ENCODE measurements at places on chromosomes 16 and 17.

GRCh38 chr16:53768167-53768566 lies 64.2 kb downstream of the FTO start:
- DNase-seq, result no peak

- DNase-seq, result no peak
Observed at GRCh38 chr17:75152922-75153779, 1.2 kb downstream of the JPT1 start.

- no peak for DNase-seq
Observed at GRCh38 chr17:73561111-73561510, 83.1 kb downstream of the SDK2 start.

GRCh38 chr17:77974396-77974795 lies 15.9 kb downstream of the TNRC6C start:
- no peak for DNase-seq

DNA sequence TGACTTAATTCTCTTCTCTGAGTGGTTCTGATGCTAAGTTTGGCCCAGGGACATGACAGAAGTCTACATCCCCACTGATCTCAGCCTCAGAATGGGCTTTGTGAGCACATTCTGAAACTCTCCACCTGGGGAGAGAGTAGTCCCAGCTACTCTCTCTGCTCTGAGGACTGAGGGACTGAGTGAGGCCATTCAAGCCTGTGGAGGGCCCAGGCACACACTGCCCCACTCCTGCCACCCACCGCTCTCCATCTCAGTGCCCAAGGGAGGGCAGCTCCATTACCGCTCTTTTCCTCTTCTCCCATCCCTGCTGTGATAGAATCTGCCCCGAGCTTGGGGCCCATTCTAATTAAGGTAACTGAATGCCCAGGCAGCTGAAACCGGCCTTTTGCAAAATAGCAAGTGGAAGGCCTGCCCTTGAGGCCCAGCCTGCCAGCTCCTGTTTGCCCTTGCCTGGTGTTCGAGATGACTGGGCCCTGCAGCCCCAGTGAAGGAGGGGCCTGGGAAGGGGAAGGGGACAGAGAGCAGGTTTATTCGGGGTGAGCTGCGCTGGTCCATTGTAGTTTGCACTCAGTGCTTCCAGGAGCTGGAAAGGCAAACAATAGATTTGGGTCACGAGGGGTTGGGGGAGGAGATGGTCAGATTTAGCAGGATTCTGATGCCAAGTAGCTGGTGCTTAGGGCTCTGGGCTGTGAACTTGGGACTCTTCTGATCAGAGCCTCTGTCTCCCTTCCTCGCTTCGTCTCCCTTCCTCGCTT lies 76.2 kb downstream of the RAB11FIP4 start:
- no peak for DNase-seq

GRCh38 chr17:76473541-76473985 lies 6.2 kb downstream of the AANAT start:
- DNase-seq, result no peak

DNA sequence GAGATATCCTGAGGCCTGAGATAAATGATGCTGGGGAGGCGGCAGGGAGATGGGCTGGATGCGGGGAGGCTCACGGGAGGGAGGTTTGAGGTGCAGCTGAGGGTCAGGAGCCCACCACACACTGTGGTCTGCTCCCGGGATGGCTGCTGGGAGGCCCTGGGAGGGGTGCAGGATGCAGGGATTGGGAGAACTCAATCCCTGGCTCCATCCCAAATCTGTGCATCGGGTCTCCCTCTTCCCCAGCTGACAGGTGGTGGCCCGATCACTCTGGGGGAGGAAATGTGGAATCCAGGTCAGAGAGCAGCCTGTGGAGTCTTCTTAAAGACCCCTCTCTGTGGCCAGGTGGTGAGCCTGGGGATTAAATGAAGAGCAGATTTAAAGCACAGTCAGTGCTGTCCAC lies 12.0 kb downstream of the PHB1 start:
- no peak for DNase-seq

GRCh38 chr17:76543482-76543825 lies 3.6 kb downstream of the PRCD start:
- no peak for DNase-seq

DNA sequence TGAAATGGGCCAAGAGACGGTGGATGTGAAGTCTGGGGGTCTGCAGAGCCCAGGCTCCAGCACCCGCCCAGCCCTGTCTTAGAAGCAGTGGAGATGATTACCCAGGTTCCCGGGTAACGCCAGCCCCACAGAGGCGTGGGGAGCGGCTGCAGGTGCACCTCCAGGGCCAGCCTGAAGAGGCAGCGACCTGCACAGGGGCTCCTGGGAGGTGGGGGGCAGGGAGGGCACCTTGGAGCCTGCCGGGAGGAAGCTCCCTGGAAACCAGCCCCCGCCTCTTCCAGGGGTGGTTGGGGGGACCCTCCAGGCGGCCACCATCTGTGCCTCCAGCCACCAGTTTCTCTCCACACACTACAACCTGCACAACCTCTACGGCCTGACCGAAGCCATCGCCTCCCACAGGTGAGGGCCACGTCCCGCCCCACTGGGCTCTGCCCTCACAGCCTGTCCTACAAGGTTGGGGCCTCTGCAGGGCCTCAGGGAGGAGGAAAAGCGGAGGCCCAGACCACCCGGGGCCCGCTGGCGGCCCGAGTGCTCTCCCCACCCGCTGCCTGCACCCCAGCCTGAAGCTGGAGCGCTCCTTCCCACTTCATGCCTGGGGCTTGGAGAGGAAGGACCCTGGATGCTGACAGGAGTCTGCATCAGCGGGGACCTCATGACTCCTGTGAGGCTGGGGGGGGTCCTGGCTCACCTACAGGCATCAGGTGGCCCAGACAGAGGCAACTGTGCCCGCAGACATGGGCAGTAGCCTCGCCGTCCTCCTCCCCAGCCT lies 10.5 kb downstream of the GAA start:
- DNase-seq, result no peak

DNA sequence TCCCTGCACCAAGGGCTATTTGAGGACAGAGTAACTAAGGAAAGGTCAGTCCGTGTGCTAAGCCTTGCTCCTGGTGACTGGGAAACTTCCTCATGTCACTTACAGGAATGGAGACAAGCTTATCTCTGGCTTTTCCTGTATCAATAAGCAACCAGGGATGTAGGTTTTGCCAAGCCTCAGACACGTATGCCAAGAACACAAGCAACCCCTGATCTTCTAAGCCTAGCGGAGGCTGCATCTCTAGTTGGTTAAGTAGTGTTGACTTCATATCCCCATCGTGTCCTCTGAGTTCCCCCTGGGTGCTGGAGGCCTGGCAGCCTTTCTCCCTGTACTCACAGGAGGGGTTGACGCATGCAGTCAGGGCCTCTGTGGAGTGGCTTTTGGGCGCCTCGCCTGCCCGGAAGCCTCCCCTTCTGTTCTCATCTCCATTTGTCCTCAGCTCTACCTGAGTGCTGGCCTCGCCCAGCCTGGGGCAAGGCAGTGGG lies 1.4 kb upstream of the C1QTNF1 start:
- no peak for DNase-seq

GRCh38 chr16:57578521-57579360 lies 36.3 kb downstream of the ADGRG5 start:
- DNase-seq, result no peak

GRCh38 chr16:22417019-22417418 lies 42.6 kb upstream of the CDR2 start:
- no peak for DNase-seq

GRCh38 chr16:55640701-55641327 lies 15.0 kb upstream of the SLC6A2 start:
- no peak for DNase-seq

DNA sequence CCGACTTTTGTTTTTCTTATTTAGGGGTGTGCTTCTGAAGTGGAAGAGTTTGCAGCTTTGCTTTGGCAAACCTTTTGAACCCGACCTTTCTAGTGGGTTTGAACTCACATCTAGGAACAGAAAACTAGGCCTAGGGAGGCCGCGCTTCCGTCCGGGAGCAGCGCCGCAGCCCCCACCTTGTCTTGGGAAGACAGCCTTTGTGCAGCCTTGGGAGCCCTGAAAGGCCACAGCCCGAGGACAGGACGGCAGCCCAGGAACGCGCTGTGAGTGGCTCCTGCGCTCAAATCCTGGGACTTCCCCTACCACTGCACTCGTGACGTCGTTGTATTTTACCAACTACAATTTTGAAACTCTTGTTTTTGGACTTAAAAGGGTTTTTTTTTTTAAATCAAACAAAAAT lies 53.7 kb upstream of the ZNF267 start:
- no peak for DNase-seq

GRCh38 chr16:85447693-85448313 lies 165.3 kb upstream of the GSE1 start:
- DNase-seq, result no peak

DNA sequence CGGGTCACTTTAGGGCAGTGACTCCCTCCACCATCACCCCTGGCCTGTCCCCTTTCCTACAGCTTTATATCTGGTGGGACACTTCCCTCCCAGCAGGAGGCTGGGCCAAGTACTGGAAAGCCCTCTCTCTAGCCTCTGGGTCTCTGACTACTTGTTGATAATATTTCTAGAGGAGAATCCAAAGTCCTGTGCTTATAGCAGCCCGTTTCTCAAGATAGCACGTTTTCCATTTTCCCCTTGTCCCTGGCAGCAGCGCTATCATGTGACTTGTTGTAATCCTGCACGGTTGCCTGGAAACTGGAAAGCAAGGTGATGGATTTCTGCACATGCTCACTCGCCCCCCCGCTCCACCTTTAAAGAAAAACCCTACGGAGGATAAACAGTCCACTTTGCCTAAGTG lies 3.3 kb upstream of the AXIN2 start:
- DNase-seq, result no peak

DNA sequence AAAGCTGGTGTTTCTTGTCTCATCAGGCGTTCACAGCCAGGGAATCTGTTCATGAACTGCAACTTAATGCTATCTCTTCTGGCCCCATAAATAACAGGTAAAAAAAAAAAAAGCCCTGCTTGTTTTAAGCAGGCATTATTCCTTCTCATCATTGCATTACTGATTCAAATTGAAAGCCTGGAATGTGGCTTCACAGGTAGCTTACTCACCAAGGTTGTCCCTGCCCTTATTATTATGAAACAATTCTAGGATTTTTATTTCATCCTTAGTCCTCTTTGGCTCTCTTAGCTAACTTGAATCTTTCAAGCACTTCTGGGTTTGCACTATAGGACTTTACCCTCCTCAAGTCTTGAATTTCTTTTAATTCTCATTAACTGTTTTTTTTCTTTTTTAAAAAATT lies 113.3 kb downstream of the CNTNAP4 start:
- DNase-seq, result no peak

DNA sequence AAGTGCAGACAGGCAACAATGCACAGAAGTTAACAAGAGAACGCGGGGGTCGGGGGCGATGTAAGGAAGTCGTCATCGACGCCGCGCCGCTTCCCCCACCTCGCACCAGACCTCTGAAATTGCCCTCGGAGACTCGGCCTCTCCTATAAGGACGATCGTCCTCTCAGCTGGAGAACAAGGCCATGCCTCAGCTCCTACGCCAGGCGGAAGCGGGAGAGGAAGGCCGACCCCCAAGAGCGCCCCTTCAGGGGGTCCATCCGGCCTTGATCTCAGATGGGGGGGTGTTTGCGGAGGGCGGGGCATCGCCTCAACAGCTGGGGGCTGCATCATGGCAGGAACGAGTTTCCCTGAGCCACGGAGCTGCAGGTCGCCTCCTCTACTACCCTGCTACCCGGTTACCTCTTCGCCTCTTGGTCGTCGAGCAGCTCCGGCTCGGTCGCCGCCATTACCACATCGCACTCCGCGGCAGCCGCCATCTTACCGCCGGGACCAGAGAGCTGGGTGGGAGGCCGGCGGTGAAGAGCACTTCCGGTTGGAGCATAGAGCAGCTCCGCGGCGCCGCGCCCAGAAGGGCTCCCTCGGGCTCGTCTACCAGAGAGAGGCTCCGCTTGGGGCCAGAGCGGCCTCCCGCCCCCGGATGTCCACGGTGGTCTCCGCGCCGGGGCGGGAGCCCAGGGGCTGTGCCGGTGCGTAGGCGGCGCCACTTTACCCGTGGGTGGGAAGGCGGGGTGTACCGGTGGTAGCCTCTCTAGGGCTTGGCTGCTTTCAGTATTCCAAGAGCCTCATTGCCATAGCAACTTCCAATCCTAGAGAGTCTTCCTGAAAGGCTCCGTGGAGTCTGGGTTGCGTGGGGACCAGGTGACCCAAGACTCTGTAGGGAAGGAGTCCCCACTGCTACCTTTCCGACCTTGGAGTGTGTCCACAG lies at the start of gene DNAJC7:
TSS of gene DNAJC7 (minus strand) at position 499 of the 925 bp plus-strand sequence. CDS start at position 476, 23 bp downstream.
- peak; percentile 79 for DNase-seq

DNA sequence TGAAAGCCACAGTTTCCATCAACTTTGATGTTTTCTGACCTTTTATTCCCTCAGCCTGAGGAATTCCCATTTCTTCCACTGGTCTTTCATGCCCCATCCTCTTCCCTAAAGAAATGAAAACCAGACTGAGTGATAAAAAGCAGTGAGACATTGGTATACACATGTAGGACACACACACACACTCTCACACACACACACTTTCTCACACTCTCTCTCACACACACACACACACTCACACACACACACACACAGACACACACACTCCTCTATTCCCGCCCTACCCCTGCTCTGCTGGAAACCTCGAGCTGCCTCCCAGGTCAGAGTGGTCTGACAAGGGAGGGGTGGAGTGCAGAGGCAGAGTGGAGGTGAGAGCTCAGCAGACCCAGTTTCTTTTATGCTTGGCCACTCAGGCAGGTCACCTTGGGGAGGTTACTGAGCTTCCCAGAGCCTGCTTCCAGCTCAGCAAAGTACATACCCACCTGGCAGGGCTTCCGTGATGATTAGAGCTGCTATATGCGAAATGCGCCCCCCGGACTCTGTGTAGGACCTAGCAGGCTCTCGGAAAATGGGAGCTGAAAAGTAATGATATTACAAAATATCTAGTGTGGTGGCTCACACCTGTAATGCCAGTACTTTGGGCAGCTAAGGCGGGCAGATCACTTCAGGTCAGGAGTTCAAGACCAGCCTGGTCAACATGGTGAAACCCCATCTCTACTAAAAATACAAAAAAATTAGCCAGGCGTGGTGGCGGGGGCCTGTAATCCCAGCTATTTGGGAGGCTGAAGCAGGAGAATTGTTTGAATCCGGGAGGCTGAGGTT lies 30.7 kb downstream of the CCR7 start:
- no peak for DNase-seq

- no peak for DNase-seq
Observed at GRCh38 chr17:80415626-80416137, 715 bp downstream of the ENDOV start.

DNA sequence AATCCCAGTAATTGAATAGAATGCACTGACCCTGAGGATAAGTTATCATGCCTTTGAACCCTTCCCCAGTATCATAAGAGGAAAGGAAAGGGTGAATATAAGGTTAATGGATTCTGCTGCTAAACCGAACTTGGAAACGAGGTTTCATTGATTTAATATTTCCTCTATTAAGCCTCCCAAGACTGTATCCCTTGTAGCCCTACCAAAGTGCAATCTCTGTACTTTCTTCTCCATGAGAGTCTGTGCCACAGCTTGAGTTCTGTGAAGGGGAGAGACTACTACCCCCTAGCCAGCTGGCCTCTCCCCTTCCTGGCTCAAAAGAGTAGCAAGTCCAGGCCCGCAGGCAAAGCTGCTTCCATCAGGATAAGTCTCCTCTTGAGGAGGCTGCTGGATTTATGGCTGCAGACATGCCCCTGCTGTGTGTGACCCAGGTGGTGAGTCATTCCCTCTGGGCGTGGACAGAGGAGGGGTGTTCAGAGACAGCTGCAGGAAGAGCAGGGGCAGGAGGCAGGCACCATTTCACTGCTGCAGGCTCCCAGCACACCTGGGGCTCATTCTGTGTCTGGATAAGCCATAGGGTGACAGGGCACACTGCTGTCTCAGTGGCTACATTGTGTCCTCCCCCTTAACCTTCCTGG lies 58.4 kb downstream of the TOM1L2 start:
- no peak for DNase-seq

All from stimulated activated CD8-positive, alpha-beta memory T cell treated with anti-CD3 and anti-CD28 coated beads, Interleukin-15, amount 100 ng/mL, for 4 hours (primary cell).